Spinal cord (tissue), 10 donors: ENCODE measurements at places on chromosomes 2 and 18. TPM values are rescaled to one million over a fixed set of nuclear protein-coding genes. Genes with fewer than 3 reads are reported as not detected.

- H3K27me3 ChIP-seq = no peaks in the 10 kb centered on the region
- no peak for DNase-seq
- no peak overlapping the region for H3K27ac ChIP-seq
Observed at GRCh38 chr2:51711766-51712165, 679.8 kb upstream of the NRXN1 start.

DNA sequence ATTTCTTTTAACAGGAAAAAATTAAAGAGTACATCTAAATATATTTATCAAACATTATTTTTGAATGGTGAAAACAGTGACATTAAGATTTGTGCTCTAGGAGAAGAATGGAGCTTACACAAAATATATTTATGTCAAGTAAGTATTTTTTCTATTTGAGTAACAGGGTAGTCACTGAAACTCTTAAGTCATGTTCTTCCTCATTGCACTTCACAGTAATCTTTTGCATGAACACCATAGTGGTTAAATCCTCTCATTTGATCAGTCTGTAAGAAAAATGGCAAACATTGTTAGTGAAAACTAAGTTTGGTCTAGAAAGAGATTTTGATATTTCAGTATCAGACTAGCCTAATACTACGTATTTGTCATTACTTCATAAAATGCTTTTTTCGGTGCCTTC lies 8.1 kb downstream of the GMCL1 start:
- no peaks in the 10 kb centered on the region for H3K4me1 ChIP-seq
- no peaks in the 10 kb centered on the region for H3K27me3 ChIP-seq
- H3K27ac ChIP-seq = no peak overlapping the region
- peaks cover 5% of the 10 kb centered on the region for H3K36me3 ChIP-seq

DNA sequence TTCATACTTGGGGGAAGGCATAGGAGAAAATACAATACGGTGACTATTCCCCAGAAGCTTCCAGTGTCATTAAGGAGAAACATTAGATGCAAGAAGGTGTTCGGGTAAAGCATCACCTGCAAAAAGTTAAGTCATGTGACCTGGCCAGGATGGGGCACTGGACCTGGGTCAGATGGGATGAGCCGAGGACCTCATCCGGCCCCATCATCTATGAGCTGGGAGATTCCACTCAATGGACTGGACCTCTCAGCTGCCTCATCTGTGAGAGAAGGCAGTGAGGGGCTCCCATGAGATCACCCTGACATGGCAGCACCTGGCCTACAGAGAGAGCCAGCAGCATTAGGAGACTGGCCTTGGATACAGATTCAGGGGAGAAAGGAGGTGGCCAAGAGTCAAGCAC lies 111.4 kb upstream of the TEX51 start:
- no peak overlapping the region for H3K27ac ChIP-seq
- H3K4me3 ChIP-seq = no peak overlapping the region
- H3K27me3 ChIP-seq = no peaks in the 10 kb centered on the region
- H3K36me3 ChIP-seq = no peaks in the 10 kb centered on the region
- DNase-seq = no peak

DNA sequence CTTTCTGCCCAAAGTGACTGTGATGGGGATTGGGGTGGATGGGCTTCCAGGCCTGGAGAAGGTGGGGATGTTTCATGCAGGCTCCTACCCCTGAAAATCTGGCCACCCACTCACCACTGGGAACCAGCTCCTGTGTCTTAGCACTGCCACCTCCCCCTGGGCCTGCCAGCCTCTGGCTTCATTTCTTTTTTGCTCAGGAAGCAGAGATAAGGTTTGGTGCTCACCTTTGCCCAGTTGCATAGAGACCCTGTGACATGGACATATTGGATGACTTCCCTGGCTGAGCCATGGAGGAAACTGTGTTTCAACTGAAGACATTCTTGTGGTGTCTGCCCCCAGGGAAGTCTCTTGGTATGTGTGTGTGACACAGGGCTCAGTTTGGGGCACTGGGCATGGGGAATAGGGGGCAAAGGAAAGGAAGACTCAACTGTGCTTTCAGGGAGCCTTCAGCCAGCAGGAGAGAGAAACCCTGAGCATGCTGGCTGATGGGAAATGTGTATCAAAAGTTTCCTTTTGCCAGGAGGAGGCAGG lies 16.7 kb downstream of the CTIF start:
- no peaks in the 10 kb centered on the region for H3K27me3 ChIP-seq
- peaks cover 3% of the 10 kb centered on the region for H3K4me1 ChIP-seq
- DNase-seq = no peak
- peaks cover 18% of the 10 kb centered on the region for H3K36me3 ChIP-seq
- H3K27ac ChIP-seq = no peak overlapping the region

The ERFE gene
- 2.4 TPM for polyA plus RNA-seq

- H3K4me3 ChIP-seq = no peak overlapping the region
- DNase-seq = no peak
- H3K36me3 ChIP-seq = no peaks in the 10 kb centered on the region
- no peaks in the 10 kb centered on the region for H3K27me3 ChIP-seq
- no peak overlapping the region for H3K27ac ChIP-seq
- no peaks in the 10 kb centered on the region for H3K4me1 ChIP-seq
Observed at GRCh38 chr2:136927156-136927555, 161.8 kb downstream of the THSD7B start.

- no peak overlapping the region for H3K4me3 ChIP-seq
- H3K27me3 ChIP-seq = no peaks in the 10 kb centered on the region
Observed at GRCh38 chr18:40987581-40987980, 967.5 kb upstream of the PIK3C3 start.

- no peak for DNase-seq
- H3K4me1 ChIP-seq = no peaks in the 10 kb centered on the region
- H3K27me3 ChIP-seq = no peaks in the 10 kb centered on the region
- no peak overlapping the region for H3K27ac ChIP-seq
Observed at GRCh38 chr2:178860551-178860950, 53.3 kb upstream of the TTN start.

The RGPD4 gene
- 0.14 TPM for polyA plus RNA-seq

The ANKRD62 gene
- 0.08 TPM for polyA plus RNA-seq

DNA sequence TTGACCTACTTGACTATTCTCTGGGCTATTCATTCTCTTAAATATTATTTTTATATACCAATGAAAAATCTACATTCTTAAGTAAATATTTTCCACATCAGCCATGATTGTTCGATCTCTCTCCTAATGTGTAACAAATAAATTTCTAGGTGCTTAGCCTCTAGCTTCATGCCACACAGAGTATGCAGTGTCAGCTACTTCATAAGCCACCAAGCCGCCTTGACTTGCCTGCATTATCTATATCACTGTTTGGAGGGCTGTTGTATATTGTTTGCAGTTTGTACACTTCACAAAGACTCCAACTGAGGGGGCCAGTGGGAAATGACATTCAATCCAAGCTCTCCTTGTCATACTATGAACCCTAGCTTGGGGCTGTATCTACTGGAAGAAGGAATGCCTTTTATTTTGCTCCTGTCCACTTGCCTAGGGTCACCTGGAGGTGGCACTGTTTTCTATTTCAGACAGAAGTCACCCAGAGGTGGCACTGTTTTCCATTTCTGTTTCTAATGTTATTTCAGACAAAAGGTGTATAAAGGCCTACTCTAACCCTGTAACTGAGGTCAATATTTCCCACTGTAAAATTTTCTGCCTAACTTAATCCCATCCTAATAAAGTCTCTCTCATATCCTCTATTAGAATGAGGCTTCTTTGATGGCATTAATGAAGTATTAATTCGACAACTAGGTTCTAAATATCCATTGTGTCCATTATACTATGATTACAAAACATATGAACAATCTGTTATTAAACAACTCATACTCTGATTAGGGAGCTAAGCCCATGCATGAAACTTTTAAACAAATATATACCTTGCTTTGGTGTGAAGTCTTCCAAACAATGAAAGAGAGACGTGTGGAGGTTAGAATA lies 36.4 kb downstream of the COL5A2 start:
- H3K27me3 ChIP-seq = no peaks in the 10 kb centered on the region
- no peaks in the 10 kb centered on the region for H3K36me3 ChIP-seq
- H3K4me1 ChIP-seq = no peaks in the 10 kb centered on the region
- no peak for DNase-seq

DNA sequence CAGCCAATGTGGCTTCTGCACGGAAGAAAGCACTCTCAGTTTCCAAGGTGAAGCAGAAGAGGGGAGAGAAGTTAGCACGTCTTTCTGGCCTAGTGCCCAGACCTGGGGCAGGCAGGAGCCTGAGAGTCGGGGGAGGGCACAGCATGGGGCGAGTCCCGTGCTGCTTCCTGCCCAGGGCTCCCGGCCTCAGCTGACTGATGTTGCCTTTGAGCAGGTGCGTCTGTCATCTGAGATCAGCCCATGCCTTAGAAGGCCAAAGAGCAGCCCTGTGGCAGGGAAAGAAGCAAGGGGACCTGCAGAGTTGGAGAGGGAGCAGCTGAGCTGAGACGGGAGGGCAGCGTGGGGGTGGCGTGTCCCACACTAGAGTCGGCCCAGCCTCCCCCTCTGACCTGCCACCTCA lies 3.3 kb downstream of the KCNIP3 start:
- no peak for DNase-seq
- H3K27me3 ChIP-seq = no peaks in the 10 kb centered on the region
- no peak overlapping the region for H3K4me3 ChIP-seq
- no peak overlapping the region for H3K27ac ChIP-seq
- H3K4me1 ChIP-seq = peaks cover 100% of the 10 kb centered on the region
- H3K36me3 ChIP-seq = peaks cover 7% of the 10 kb centered on the region

DNA sequence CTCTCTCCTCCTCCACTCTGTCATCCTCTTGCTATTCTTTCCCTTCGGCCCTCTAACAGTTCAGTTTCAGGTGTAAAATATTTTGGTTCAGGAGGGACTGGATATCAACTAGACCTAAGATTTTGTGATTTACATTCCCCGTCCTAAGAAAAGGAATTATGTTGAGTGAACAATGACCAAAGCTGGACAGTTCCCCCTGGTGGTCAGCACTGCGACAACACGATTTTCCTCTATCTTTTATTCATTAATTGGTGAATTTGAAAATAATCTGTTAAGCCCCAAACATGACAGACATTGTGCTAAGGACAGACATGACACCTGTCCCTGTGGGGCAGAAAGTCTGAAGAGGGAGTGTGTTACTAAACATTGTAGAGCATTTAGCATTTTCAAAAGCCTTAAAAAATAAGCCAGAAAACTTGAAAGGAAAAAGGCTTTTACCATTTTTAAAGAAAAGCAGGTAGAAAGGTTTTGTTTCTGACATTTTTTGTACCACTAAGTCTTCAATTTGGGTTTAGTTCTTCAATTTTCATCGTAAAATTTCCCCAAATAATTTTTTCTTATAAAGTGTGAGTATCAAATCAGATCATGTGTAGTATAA lies 28.4 kb upstream of the GTF2A1L start:
- no peaks in the 10 kb centered on the region for H3K27me3 ChIP-seq
- H3K36me3 ChIP-seq = no peaks in the 10 kb centered on the region
- H3K4me1 ChIP-seq = peaks cover 5% of the 10 kb centered on the region
- H3K27ac ChIP-seq = no peak overlapping the region
- DNase-seq = no peak

The PAX3 gene
- 9.4 TPM for polyA plus RNA-seq

The SPR gene
- 7.8 TPM for polyA plus RNA-seq

DNA sequence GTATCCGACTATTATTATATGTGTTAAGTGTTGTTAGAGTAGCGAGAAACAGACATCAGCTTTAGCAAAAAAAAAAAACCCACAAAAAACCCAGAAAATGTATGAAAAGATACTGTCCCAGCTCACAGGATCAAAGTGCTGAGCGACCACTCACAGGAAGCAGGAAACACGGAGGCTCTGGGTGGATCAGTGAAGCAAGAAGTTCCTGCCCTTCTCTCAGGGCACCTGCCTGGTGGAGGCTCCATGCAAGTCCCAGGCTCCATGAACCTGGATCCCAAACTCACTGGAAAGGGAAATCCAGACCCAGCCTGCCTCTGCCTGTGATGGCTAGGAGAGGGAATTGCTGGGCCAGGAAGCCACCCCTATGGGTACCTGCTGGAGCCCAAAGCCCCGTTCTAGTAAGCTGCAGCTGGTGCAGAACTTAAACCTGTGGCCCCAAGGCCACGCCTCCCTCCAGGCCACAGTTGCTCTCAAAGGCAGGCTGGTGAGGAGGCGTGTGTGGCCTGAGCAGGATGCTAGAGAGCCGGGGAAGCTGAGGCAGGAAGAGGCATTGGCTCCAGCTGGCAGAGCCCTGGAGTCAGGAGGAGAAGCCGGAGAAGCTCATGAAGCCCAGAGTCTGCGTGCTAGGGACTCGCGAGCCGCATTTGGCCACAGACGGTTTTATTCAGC lies 63.5 kb upstream of the TAF1B start:
- no peaks in the 10 kb centered on the region for H3K36me3 ChIP-seq
- peaks cover 28% of the 10 kb centered on the region for H3K4me1 ChIP-seq
- no peak overlapping the region for H3K4me3 ChIP-seq
- H3K27ac ChIP-seq = peak overlapping the region; percentile 22
- no peaks in the 10 kb centered on the region for H3K27me3 ChIP-seq

- no peak overlapping the region for H3K27ac ChIP-seq
- no peaks in the 10 kb centered on the region for H3K4me1 ChIP-seq
- no peak for DNase-seq
Observed at GRCh38 chr2:22912398-22912797, 472.6 kb upstream of the KLHL29 start.

- no peak overlapping the region for H3K27ac ChIP-seq
- H3K4me1 ChIP-seq = no peaks in the 10 kb centered on the region
- no peak overlapping the region for H3K4me3 ChIP-seq
- DNase-seq = no peak
Observed at GRCh38 chr2:46041434-46041833, 255.8 kb upstream of the EPAS1 start.

The CHN1 gene
- polyA plus RNA-seq = 72.4 TPM

GRCh38 chr2:143928613-143929012 lies 591.3 kb downstream of the ZEB2 start:
- H3K27me3 ChIP-seq = no peaks in the 10 kb centered on the region
- no peak overlapping the region for H3K27ac ChIP-seq
- no peaks in the 10 kb centered on the region for H3K4me1 ChIP-seq
- no peaks in the 10 kb centered on the region for H3K36me3 ChIP-seq
- no peak overlapping the region for H3K4me3 ChIP-seq

The RAB6C gene
- polyA plus RNA-seq = 4.5 TPM

GRCh38 chr2:29706171-29706720 lies 215.1 kb downstream of the ALK start:
- H3K36me3 ChIP-seq = no peaks in the 10 kb centered on the region
- no peak for DNase-seq
- H3K4me3 ChIP-seq = no peak overlapping the region

GRCh38 chr2:221228214-221228769 lies 343.8 kb downstream of the EPHA4 start:
- H3K27ac ChIP-seq = no peak overlapping the region
- no peaks in the 10 kb centered on the region for H3K36me3 ChIP-seq
- DNase-seq = no peak
- H3K4me3 ChIP-seq = no peak overlapping the region
- no peaks in the 10 kb centered on the region for H3K4me1 ChIP-seq
- no peaks in the 10 kb centered on the region for H3K27me3 ChIP-seq

GRCh38 chr2:76866464-76866863 lies 655.7 kb downstream of the LRRTM4 start:
- no peak overlapping the region for H3K4me3 ChIP-seq
- no peak for DNase-seq
- no peak overlapping the region for H3K27ac ChIP-seq

- H3K36me3 ChIP-seq = no peaks in the 10 kb centered on the region
- peaks cover 59% of the 10 kb centered on the region for H3K4me1 ChIP-seq
- peak overlapping the region; percentile 79 for H3K27ac ChIP-seq
- no peak overlapping the region for H3K4me3 ChIP-seq
- DNase-seq = no peak
Observed at GRCh38 chr18:13381331-13381730, 162.8 kb downstream of the LDLRAD4 start.

The KRTCAP3 gene
- 5.2 TPM for polyA plus RNA-seq

The SLC20A1 gene
- 38.3 TPM for polyA plus RNA-seq
